ENCODE measurements at places on chromosomes 7 and 10. TPM values are rescaled to one million over a fixed set of nuclear protein-coding genes. Genes with fewer than 3 reads are reported as not detected.

DNA sequence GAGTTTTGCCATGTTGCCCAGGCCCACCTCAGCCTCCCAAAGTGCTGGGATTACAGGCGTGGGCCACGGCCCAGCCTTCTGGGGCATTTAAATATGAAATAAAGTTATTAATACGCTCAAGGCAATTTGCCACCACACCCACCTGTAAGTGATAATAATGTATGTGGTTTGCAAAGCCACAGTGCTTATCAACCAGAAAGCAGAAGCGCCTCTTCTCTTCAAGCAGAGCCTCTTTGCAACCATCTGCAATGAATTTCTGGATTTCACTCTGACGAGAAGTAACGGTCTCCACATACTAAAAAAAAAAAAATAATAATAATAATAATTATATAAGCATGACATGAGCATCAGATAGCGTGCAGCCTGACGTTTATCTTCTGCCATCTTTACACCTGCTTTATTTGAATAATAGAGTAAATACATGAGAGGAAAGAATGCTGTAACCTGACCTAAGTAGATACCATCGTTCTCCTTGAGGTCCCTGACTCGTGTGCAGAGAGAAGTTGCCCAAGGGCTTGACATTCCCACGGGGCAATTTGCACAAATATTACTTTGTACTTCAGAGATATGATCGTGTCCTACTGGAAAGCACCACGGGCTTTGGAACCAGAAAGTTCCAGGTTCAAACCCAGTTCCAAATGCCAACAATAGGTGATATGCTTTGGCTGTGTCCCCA lies 34.0 kb downstream of the BRI3 start:
- no peak for DNase-seq

GRCh38 chr10:114332301-114333192 lies 71.8 kb downstream of the AFAP1L2 start:
- DNase-seq = no peak

The RFC2 gene
- total RNA-seq = 37.0 TPM

DNA sequence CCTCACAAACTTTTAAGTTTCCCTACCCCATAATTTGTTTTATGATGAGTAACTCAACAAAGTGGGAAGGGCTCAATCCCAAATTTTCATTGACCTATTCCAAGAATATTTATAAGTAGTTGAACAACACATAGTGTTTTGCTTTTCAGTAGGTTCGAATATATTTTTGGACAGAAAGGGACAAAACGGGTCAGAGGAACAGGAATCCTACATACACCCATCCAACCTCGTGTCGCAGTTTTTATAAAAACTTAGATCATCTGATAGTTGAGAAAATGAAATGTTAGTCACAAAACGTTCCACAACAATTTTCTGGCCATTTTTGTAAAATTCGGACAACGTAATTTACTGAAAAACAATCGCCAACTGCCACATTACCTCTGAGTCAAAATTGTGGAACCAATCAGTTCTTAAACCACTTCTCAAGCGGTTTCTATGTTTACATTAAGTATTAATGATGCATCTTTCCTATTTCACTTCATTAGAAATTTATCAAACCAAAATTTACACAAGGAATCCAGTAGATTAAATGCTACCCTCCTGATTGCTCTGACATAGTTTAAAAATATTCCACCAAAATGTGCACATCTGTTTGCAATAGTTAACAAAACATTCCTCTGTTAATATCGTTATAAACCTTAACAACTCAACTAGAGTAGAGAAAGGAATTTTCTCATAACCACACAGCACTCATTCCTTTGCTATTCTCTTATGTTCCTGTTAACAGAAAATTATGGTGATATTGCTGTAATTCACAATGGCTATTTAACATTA lies 6.3 kb downstream of the WNT16 start:
- DNase-seq = no peak

Measured in NCI-H460 (cell line).